ENCODE measurements at places on chromosomes 13 and 19.

GRCh38 chr13:81551036-81551435 lies 1210.1 kb upstream of the SPRY2 start:
- no peak for DNase-seq

DNA sequence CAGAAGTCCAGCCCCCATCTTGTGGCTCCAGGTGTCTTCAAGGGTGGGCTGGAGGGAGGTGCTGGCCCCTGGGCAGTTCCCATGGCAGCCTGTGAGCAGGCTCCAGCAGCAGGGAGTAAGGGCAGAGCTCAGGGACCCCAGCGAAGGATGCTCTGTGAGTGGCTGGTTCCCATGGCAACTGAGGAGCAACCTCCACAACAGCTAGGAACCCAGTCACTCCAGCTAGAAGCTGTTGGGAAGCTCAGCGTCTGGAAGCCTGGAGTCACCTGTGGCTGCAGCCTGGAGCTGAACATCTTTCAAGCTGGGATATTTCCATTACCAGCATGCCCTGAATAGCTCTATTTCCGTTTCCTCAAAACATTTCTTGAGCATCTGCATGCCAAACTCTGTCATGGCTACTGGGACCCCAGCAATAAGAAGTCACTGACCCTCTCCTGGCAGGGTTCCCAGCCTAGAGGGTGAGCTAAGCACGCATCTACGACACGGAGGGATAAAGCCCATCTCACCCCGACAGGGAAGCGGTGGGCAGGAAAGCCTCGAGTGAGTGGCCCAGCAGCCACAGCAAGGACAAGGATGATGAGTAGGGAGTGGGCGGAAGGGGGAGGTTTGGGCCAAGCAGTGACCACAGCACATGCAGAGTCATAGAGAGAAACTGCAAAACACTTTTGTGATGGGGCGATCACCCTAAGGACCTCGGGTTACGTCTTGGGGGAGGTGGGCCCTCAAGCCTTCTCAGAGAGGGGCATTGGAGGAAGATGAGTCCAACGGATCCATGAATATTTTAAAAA lies 52.6 kb downstream of the ALOX5AP start:
- DNase-seq, result no peak

DNA sequence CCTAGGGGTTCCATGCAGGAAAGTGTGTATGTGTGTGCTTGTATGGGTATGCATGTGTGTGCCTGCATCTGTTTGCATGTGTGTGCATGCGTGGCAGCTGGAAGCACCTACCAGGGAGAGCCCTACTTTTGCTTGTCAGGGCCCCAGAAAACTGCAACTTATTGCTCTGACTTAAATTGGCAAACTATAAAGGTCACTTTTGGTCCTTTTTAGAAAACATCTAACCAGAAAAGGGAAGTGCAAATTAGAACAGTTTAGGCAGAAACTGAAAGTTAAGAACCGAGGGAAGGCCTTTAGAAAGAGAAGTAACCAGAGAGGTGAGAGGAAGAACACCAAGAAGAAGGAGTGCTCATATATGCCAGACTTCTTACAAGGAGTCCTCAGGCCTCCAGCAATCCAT lies 32.5 kb downstream of the DLEU7 start:
- no peak for DNase-seq

- no peak for DNase-seq
These were observed 15.0 kb upstream of the VSTM2B start for GRCh38 chr19:29510701-29511265.

DNA sequence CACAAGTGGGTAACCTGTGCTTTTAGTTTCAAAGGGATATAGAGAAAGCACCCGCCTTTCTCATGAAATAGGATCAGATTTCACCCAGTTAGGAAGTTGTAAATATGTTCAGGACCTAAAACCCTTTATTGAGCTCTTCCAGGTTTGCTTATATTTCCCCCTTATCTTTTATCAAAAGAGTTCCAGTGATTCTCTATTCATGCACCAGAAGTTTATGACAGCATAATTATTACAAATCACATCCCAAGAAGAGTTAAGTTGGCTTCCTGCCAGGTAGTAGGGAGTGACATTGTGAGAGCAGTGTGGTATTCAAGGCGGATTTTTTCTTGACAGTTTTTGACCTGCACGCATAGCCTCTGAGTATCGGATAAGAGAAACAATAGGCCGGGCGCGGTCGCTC lies 190.3 kb downstream of the STK24 start:
- no peak for DNase-seq

DNA sequence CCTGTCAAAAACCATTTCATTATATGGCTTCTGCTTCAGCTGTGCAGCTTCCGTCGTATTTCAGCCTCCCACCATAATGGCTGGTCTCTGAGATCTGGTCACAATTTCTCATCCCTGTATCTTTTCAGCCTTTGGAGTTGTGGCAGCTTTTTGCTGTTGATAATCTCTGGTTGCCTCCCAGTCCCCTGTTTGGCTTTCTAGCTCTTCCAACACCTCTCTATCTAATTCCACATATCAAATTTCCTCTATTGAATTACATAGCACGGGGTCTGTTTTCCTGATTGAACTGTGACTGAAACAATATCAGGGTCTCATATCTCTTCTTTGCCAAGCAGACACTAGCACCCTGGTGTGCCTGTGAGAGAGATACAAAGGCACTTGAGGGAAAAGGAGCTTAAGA lies 222.1 kb upstream of the OBI1 start:
- DNase-seq, result no peak
